Activated T-helper 17 cell treated with anti-CD3 and anti-CD28 coated beads, Interleukin-2, amount 50 U/mL, for 72 hours (primary cell): ENCODE measurements at places on chromosomes 1 and 21. TPM values are rescaled to one million over a fixed set of nuclear protein-coding genes. Genes with fewer than 3 reads are reported as not detected.

DNA sequence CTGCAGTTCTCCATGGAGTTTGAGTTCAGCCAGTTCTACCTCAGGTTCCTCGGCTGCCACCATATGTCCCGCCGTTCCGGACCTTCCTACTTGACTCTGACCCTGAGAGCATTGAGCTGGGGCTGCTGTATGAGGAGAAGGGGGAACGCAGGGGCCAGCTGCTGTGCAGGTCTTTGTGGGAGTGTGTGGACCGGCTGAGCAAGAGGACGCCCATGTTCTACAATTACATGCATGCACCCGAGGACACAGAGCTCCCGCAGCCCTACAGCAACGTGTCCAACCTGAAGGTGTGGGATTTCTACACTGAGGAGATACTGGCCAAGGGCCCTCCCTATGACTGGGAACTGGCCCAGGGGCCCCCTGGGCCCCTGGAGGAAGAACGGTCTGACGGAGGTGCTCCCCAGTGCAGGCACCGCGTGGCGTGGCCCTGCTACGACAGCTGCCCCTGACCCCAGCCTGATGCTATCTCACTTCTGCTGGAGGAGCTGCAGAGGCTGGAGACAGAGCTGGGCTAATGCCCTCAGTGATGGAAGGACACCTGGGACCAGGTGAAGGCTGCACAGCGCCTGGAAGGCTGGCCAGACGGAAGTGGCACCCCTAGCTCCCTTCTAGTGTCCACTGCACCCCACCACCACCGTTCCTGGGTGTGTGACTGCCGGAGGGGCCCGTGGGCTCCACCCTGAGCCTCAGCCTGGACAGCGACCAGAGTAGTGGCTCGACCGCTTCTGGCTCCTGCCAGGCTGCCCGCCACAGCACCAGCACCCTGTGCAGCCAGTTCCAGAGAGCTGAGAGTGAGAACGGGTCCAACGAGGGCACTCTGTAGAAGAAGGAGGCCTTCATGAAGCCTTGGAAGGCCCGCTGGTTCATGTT, 20.8 kb upstream of the NPPB start:
- no peaks in the 10 kb centered on the region for H3K36me3 ChIP-seq
- ATAC-seq: no peak
- peaks cover 22% of the 10 kb centered on the region for H3K27me3 ChIP-seq
- no peak overlapping the region for H3K4me3 ChIP-seq

DNA sequence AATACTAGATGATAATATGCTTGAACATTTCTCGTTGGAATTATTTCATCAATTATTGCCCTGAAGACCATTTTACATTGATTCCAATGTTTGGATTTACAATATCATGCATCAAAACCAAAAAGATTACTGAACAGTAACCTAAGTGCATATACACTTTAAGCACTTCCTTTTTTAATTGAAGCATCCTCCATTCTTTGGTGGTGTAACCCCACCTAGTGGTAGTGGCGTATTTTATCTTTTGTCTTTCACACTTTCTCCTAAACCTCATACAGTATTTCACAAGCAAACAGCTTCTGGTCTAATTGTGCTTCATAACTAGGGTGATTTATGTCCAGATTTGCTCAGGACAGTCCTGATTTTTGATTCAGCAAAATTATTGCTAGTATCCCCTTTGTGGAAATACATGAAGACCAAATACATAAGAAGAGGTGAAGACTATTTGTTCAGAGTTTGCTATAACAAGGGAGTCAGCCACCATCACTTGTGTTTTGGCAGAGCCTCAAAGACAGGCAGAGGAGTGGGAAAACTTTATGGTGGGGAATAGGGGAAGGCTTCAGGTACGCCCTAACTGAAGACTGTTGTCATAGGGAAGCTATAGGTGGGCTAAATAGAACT, 3.4 kb upstream of the NVL start:
- H3K4me3 ChIP-seq: peak overlapping the region; percentile 54
- no peaks in the 10 kb centered on the region for H3K36me3 ChIP-seq
- peak overlapping the region; percentile 84 for H3K27ac ChIP-seq
- H3K4me1 ChIP-seq: peaks cover 18% of the 10 kb centered on the region
- ATAC-seq: peak; percentile 46
- no peaks in the 10 kb centered on the region for H3K27me3 ChIP-seq

- H3K27ac ChIP-seq: peak overlapping the region; percentile 98
- no peaks in the 10 kb centered on the region for H3K27me3 ChIP-seq
- no peak for ATAC-seq
- H3K4me1 ChIP-seq: peaks cover 24% of the 10 kb centered on the region
- H3K36me3 ChIP-seq: peaks cover 47% of the 10 kb centered on the region
- peak overlapping the region; percentile 95 for H3K4me3 ChIP-seq
Measured at GRCh38 chr1:67431156-67431765, 1.1 kb upstream of the SERBP1 start.

Gene SLC39A1
- 117 TPM for total RNA-seq

Gene LCE1A
- total RNA-seq: not detected

Gene AADACL4
- total RNA-seq: not detected
